Retina (tissue), 1 donor: ENCODE measurements at places on chromosomes 13 and 19.

GRCh38 chr13:34886121-34886875 is 55.8 kb upstream of the NBEA start:
- no peak for DNase-seq

GRCh38 chr13:31674051-31674450 is 65.3 kb upstream of the RXFP2 start:
- no peak for DNase-seq

- no peak for DNase-seq
Measured at GRCh38 chr13:94776300-94776699, 64.0 kb upstream of the SOX21 start.

- peak; percentile 89 for DNase-seq
Measured at GRCh38 chr13:23578411-23579071, 8.3 kb downstream of the TNFRSF19 start.

DNA sequence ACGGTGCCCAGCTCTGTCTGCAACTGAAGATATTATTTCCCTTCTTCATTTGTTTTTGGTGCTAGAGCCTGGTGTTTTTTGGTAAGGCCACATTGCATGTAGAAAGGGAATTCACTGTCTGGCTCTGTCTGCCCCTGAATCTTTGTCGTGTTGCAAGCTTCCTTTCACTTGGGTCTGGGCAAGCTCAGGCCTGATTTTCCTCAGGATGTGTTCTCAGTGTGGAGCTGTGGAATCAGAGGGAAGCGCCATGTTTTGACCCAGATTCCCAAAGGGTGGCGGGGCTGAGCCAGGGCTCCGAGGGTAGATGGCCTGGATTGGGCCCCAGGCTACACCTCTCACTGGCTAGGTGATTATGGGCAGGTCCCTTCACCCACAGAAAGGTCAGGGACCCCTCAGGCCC is 8.6 kb downstream of the PRKCSH start:
- DNase-seq, result no peak

- no peak for DNase-seq
Measured at GRCh38 chr13:73198991-73199411, 140.2 kb downstream of the KLF5 start.

GRCh38 chr13:83907196-83907989 is 25.1 kb upstream of the SLITRK1 start:
- DNase-seq, result no peak

DNA sequence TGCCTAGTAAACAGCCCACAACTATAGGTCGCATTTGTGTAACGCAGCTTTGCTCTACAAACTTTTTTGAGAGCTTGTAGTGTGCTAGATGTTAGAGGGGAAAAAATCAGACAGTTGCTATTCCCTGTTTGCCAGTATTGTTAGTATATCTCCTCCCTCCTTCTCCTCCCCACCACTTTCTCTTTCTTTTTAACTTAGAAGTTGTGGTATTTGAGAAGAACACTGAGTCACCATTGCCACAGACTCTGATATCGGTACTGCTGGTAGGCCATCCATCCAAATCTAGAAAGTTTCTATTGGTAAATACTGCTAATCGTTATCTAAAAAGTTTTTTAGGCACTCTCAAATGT is 666 bp downstream of the POMP start:
- DNase-seq, result no peak

GRCh38 chr19:10420444-10421239 is at the start of gene PDE4A:
TSS of gene PDE4A (plus strand) at chr19:10420538. CDS start at chr19:10420765, 227 bp downstream.
- DNase-seq, result peak; percentile 52

GRCh38 chr19:40799558-40800338 is 757 bp downstream of the EGLN2 start:
- no peak for DNase-seq

GRCh38 chr13:95217920-95218830 is 83.1 kb downstream of the ABCC4 start:
- no peak for DNase-seq

DNA sequence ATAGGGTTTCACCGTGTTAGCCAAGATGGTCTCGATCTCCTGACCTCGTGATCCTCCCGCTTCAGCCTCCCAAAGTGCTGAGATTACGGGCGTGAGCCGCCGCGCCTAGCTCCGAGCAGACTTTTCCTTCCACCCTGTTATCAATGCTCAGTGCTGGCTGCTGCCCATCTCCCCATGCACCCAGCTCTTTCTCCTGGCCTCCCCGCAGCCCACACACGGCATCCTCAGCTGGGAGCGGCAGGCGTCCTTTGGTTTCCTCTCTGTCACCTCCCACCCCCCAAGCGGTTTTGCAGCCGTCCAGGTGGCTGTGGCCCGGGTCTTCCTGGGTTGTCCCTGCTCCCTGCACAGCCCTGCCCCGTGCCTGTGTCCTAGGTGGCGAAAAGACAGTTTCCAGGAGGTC is 12.1 kb downstream of the PRR22 start:
- DNase-seq, result no peak

DNA sequence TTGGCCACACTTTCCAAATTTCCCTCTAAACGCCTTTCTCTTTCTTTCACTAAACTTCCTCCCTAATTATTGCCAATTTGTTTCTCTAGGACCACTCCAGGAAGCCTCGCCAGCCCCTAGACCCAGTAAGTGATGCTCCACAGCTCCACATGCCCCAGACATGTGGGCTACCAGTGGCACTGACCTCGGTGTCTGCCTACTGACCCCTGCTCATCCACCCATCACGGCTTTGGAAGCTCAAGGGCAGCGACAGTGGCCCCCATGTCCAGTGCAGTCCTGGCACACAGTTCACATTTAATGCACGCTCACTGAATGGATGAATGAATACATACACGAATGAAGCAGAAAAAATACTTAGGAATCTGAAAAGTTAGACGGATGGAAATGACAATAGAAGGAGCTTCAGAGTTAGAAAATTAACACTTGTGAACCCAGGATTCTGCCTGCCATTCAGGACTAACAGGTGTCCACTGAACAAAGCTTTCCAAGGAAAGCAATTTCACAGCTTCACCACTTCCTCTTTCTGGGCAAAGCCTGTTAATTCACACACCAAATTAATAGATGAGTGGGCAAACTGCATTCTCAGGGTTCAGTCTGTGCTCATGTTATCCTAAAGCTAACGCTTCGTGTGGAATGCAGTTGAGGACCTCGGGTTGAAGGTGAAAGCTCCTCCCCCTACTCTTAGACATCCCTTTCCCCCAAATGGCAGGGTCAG is 50.9 kb downstream of the CCDC70 start:
- DNase-seq, result peak; percentile 45

DNA sequence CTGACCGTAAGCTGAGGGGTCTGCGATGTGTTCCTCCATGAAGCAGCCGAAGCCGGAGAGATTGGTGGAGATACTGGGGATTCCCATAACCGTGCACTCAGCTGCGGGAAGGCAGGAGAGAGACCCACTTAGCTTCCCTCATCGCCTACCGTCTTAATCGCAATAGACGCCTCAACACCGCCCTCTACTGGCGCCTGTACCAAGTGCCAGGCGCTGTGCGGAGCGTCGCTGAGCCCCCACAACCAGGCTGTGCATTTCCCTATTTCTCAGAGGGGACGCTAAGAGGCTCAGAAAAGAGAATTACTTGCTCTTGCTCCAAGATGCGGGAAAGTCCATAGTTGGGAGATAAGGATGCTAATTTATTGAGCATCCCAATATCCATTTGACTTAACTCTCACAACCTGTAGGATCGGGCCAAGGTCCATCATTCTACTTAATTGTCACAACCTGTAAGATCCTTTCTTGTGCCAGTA is 5.8 kb downstream of the FTL start:
- peak; percentile 90 for DNase-seq

DNA sequence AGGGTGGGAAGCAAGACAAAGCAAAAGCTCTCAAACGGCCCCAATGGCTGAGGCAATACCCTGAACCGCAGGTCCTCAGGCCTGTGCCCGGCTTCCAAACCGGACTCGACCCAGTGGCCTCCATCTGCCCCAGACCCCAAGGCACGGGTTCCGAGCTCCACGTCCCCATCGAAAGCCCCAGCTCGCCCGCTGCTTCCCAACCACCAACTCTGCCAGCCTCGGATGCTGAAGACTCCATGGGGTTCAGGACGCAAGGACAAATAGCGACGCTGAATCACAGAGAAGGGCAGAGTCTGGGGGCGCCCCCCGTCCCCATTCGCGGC is 559 bp downstream of the POLR2E start:
- DNase-seq, result no peak

DNA sequence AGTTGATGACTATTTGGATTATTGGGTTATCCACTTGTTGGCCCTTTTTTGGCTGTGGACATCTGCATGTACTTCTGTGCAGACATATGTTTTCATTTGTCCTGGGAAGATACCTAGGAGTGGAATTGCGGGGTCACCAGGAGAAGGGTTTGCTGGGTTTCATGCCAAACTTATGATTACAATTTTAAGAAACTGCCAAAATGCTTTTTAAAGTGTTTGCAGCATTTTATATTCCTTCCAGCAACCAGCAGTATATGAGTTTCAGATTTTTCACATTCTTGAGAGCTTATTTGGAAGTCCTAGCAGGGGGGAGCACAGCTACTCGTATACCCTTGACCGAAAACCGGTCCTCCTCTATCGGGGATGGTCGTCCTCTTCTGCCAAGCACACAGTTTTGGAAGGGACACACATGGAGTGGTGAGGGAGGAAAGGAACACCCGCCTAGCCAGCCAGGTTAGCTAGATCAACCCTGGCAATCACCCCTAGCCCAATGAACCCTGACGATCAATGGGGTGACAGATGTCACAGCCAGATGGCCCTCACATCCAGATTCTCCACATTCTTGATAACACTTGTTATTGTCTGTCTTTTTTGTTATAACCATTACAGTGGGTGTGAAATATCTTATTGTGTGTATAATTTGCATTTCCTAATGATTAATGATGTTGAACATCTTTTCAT is 26.7 kb upstream of the RNF113B start:
- no peak for DNase-seq

DNA sequence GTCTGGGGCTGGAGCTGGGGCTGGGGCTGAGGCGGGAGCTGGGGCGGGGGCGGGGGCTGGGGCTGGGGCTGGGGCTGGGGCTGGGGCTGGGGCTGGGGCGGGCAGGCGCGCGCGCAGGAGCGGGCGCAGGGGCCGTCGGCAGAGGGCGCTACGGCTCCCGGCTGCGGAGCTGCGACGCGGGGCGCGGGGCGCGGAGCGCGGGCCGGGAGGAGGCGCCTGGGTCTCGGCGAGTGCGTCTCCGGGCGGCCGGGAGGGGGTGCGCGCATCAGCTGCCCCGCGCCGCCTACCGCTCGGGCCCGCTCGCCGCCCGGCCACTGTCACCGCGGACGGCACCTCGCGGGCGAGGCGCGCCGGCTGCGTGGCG is 422 bp upstream of the MTUS2 start:
- no peak for DNase-seq
